ENCODE measurements at places on chromosomes 5 and 9.
A peak's percentile ranks its signal among the peaks of the same experiment; 100 is the strongest.

DNA sequence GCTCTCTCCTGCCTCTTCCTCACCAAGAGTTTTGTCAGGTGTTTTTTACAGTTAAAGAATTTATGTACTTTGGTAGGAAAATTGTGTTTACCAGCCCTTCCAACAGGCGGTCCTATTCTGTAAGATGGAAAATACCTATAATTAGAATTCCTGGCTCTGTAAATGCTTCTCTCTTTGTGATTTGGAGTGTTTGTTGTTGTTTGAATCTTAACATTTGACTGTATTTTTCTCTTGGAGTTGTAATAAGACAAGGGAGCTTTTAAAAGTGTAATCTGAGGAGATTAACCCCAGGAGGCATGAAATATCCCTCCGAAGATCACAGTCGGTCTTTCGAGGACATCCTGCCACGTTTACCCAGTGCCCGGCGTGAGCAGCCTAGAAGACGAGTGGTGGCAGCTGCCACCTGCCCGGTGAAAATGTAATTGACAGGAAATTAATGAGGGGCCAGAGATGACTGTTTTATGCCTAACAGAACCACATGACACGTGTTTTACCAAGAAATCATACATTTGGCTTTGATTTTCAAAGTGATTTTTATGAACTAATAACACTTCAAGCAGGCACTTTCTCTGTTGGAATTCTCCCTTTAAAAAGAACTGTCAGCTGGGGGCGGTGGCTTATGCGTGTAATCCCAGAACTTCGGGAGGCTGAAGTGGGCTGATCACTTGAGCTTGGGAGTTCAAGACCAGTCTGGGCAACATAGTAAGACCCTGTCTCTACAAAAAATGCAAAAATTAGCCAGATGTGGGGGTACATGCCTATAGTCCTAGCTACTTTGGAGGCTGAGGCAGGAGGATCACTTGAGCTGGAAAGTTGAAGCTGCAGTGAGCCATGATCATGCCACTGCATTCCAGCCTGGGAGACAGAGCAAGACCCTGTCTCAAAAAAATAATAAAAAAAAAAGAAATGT is 20.0 kb downstream of the ANKRD33B start:
- DNase-seq, result no peak

GRCh38 chr9:78939311-78940065 is 632.3 kb upstream of the TLE4 start:
- DNase-seq, result no peak

DNA sequence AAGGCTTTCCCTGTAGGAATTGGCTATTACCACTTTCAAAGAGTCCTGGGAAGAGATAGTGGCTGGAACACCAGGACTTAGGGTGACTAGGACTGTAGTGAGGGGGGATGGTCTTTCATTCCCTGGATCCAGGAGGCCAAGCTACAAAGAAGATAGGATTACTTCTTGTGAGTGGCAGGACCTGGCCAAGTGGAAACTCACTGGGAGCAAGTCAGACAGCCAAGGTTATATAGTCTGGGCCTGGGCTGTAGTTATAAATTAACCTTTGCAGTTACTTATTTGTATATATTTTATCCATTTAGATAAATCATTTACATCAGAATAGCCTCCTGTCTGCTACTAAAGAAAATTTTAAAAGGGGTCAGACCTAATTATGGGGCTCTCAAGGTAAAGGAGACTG is 124.3 kb downstream of the TLR4 start:
- no peak for DNase-seq

GRCh38 chr9:10055886-10056395 is 556.9 kb downstream of the PTPRD start:
- DNase-seq, result no peak

DNA sequence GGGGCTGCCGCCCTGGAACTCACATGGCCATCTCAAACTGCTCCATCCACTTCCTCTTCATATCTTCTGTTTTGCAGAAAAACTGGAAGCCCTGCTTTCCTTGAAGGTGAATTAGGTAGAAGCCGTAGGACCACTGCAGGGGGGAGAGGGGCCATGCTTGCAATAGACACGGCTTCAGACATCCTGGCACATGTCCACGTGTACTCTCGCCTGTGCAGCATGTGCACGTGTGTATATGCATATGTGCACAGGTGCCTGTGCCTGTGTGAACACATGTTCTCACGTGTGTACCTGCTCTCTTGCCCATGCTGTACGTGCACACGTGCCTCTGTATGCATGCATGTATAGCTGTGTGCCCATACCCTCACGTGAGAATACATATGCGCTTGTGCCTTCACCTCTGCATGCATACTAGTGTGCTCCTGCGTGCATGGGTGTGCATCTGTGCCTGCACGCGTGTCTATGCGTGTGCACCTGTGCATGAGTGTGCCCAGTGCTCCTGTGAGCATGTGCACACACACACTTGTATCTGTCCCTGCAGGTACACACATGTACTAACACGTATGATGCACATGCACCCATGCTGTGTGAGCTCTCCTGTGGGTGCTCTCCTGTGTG is 47.7 kb upstream of the SARDH start:
- no peak for DNase-seq

- peak; percentile 25 for DNase-seq
Observed at GRCh38 chr5:10563110-10563944, 543 bp upstream of the ANKRD33B start.

DNA sequence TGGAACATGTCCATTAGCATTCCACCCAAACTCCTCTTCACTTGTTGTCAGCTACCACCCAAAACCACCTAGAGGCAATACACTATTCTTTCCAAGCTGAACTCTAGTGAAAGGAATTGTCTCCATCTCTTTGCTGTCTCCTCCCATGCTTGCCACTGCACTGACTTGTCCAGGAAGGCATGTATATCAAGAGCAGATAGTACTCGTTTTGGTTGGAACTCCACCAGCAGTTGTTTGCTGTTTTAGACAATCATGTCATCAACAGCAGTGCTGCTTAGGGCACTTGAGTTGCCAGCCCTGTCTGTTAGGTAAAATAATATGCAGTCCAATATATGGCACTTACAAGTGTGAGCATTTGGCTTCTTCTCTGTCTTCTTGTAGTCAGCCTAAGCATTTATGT is 80.0 kb upstream of the SAP30L start:
- DNase-seq, result no peak

- no peak for DNase-seq
Observed at GRCh38 chr5:1888541-1889251, 6.0 kb upstream of the IRX4 start.

GRCh38 chr5:168377525-168377924 is 86.1 kb downstream of the WWC1 start:
- DNase-seq, result peak; percentile 73

GRCh38 chr5:96396878-96397277 is 36.2 kb downstream of the PCSK1 start:
- DNase-seq, result no peak

GRCh38 chr5:123087173-123088030 is 1.6 kb upstream of the PRDM6 start:
- DNase-seq, result no peak

DNA sequence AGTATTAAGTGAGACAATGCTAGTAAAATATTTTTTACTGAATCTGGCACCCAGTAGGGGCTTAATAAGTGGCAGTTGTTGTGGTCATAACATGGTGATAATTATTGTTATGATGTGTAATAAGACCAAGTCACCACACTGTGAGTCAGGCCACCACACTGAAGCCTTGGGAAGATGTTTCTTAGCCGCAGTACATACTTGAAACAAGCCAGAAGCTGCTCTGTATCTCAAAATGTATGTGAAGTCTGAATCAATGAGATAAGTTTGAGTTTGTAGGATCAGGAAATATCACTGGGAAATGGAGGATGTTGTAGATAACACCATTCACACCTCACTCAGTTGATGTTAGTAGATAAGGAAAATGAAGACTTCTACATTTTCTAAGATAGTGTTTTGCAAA is 51.3 kb upstream of the PTPN3 start:
- no peak for DNase-seq

DNA sequence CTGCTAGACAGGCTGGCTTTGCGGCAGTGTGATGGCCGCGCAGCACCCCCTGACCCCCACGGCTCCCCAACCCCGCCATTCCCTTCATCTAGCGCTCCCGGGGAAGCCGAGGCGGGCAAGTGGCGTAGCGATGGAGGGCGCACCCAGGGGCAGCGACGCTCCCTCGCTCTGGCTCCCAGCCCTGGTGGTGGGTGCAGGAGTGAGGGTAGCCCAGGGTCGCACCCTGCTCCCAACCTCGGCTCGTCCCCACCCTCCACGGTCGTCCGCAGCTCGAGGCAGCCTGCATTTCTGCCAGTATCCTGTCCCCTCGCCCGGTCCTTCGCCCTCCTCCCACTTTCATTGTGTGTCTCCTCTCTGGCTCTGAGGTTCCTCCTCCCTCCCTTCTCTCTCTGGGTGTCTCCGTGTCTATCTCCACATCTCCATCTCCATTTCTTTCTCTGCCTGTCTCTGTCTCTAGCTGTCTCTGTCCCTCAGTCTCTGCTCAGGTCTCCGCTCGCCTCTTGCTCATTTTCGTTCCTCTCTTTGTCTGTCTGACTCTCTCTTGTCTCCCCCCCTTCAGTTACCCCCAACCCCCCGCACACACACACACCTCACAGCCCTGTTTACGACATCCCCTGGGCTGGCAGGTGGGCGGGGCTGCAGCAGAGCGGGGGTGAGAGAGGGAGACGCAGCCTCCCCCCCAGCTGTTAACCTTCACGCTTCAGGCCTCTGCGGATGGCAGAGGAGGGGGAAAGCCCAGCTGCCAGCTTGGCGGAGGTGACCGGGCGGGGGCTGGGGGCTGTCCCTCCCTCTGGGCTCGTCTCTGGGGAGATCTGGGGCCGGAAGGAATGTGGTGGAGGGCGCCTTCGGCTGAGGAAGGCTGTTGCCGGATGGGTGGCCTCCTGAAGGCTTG is 48.7 kb upstream of the PSD2 start:
- DNase-seq, result peak; percentile 25

- DNase-seq, result no peak
Observed at GRCh38 chr5:67058998-67059743, 137.4 kb downstream of the CD180 start.

GRCh38 chr5:51104556-51104955 is 278.7 kb upstream of the ISL1 start:
- no peak for DNase-seq

- DNase-seq, result no peak
Observed at GRCh38 chr5:115271295-115272050, 8.8 kb upstream of the PGGT1B start.

DNA sequence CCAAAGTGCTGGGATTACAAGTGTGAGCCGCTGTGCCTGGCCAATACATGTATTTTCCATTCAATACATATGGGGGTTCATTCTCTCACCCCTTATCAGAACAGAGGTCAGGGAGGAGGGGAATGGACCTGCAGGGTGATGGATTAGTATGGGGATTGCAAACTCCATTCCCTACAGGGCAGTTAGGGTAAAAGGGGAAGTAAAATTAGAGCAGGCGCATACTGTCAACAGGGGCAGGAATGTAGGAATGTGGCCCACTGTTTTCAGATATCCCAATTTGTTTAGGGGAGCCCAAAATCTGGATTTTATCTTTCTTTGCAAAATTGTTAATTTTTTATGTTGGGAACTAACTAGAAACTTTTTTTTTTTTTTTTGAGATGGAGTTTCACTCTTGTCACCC is 46.4 kb upstream of the SLC44A1 start:
- DNase-seq, result no peak

- no peak for DNase-seq
Observed at GRCh38 chr9:38017149-38017884, 51.7 kb downstream of the SHB start.

DNA sequence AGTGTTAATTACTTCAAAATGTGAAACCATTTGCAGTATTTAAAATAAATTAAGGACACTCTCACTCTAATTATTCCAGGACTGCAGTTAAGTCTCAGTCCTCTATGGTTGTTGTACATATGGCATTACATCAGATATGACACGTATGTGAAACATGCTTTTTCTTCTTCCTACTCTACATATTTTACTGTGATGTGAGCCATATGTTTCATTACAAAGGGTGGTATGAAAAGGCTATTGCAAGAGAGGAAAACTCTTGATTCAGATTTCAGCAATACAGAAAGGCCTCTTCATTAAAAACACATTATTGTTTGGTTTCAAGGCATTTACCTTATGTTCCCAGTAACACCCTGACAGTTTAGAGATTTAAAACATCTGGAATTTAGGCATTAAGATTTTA is 964.5 kb upstream of the DMAC1 start:
- DNase-seq, result no peak

DNA sequence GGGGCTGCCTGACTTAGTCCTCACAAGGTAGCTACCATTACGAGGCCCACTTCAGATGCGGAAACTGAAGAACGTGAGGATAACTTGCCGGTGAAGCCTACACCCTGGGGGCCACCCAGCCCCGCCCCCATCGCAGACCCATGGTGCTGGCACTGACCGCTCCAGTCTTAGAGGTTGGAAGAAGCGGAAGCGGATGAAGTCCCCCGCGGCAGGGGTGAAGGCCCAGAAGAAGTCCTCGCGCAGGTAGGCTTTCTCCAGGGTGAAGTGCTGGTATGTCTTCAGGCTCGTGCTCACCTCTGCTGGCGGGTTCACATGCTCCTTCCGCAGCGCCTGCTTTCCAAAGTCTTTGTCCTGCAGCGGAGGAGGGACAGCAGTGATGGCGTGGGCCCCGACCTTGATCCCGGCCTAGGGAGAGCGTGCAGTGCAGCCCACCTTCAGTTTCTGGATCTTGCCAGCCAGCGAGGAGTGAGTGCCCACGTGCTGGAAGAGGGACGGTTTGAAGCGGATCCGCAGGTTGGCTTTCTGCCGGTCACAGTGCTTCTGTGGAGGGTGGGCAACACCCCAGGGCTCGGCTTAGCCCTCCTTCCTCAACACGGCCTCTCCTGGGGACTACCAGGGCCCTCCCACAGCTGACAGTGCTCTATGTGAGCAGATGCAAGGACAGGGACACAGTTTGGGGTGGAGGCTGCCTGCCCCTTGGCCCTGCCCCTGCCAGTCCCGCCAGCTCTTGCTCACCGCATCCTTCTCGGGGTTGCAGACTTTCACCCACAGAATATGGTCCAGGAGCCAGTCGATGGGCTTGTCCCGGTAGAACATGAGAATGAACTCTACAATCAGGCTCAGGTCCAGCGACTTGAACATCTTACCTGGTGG is 5.2 kb downstream of the LTC4S start:
- DNase-seq, result no peak

Data from T-helper 1 cell (primary cell).